ENCODE measurements at places on chromosomes 7 and 10. TPM values are rescaled to one million over a fixed set of nuclear protein-coding genes. Genes with fewer than 3 reads are reported as not detected.

ADAMTS14 gene
- total RNA-seq, result 2.9 TPM

FOXI2 gene
- not detected for total RNA-seq

SLC13A1 gene
- total RNA-seq, result not detected

DNA sequence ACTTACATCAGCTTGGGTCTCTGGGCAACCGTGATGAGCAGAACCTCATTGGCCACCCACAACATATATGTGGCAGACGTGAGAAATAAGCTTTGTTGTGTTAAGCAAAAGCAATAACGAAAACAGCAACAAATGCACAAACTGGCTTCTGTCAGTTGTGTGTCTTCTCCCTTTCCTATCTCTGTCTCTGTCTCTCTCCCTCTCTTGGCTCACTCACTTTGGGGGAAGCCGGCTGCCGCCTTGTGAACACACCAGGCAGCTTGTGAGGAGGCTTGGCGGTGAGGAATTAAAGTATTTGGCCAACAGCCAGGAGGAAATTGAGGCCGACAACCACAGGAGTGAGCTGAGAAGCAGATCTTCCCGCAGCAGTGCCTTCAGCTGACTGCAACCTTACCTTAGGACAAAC, 21.9 kb upstream of the CDCA7L start:
- no peaks in the 10 kb centered on the region for H3K36me3 ChIP-seq
- H3K4me1 ChIP-seq, result no peaks in the 10 kb centered on the region
- H3K4me3 ChIP-seq, result no peak overlapping the region
- H3K27ac ChIP-seq, result no peak overlapping the region

DNA sequence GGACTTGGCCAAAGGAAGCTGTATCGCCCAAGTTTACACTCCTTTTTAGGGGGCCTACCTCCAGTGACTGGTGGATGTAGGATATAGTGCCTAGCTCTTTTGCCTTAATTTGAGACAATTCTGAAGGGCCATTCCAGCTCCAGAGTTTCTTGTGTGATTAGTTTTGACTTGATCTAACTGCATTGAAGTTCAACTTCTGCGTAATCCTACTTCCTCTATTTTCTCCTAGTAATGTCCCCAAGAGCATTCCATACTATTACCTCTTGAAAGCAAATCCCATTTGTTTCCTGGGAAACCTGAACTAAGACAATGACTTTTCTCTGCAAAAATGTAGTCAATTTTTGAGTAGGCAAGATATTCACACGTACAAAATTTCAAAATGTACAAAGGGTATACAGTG, 4.7 kb upstream of the H2AZ2 start:
- no peaks in the 10 kb centered on the region for H3K4me1 ChIP-seq
- H3K27ac ChIP-seq, result no peak overlapping the region

DNA sequence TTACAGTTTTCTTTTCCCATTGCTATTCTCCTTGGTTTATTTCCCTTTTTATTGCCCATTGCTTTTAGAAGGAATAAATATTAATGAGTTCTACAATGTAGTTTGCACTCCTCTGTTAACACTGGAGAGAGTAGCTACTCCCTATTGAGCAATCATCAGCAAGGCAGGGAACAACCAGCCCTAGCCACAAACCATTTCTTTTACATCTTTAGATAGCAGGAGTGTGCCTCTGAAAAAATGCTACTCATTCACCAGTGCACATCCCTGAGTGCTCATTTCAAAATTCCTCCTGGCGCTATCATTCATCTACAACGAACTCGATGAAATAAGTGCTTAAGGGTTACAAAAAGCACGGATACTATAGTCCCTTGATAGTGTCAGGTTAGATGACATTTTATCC, 252.9 kb downstream of the THSD7A start:
- H3K4me1 ChIP-seq, result no peaks in the 10 kb centered on the region
- no peaks in the 10 kb centered on the region for H3K27me3 ChIP-seq
- no peak overlapping the region for H3K4me3 ChIP-seq
- no peak for DNase-seq

- H3K27ac ChIP-seq, result peak overlapping the region; percentile 51
- DNase-seq, result no peak
- no peak overlapping the region for H3K4me3 ChIP-seq
- no peaks in the 10 kb centered on the region for H3K36me3 ChIP-seq
- H3K4me1 ChIP-seq, result peaks cover 24% of the 10 kb centered on the region
Observed at GRCh38 chr10:70510904-70511303, 32.3 kb downstream of the PALD1 start.

DNA sequence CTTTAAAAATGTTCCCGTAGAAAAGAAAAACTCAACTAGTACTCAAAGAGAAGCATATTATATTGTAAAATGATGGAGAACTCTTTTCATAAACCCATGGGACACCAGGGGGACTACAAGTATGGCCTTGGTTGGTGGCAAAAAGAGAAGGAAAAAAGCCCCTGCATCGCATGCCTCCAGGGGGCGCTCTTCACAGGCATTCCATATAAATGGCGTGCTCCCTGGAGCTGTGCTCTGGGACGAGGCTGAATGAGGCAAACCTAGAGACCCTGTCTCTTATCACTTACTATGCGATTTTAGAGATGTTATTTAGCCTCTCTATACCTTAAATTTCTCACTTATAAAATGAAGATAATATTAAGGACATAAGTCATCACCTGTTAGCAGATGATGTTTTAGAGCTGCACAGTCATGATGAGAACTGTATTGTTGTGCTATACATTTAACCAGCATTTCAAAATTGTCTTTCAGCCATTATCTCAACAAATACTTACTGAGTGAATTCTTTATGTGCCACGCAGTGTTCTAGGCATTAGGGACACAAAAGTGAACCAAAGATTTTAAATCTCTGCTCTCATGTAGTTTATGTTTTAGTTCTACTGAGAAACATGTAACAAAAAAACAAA, 105.8 kb downstream of the ARHGAP21 start:
- no peak overlapping the region for H3K27ac ChIP-seq
- peaks cover 3% of the 10 kb centered on the region for H3K36me3 ChIP-seq
- no peak overlapping the region for H3K4me3 ChIP-seq
- DNase-seq, result no peak
- no peaks in the 10 kb centered on the region for H3K27me3 ChIP-seq

DNA sequence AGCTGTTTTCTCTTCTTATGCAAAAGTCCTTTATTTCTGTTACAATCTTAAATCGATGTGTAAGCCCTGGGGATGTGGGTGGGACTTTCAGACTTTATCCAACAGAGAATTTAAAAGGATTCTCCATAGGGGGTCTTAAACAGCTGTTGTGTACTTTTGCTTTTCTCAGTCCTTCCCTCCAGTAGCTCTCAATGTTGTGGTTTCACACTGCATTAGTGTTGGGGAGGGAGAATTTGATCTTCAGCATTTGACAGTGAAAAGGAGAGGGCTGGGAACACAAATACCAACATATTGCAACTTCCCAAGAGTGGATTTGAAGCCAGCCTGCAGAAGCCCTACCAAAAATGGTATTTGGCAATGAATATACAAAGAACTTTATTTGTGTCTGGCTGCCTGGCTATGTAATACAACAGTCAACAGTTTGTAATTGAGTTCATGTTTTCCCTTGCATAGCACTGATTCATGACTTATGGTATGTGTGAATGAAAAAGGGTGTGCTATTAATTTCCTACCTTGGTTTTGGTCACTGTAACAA, 80.1 kb upstream of the CAPZA2 start:
- H3K4me1 ChIP-seq, result peaks cover 11% of the 10 kb centered on the region
- H3K4me3 ChIP-seq, result no peak overlapping the region
- no peaks in the 10 kb centered on the region for H3K27me3 ChIP-seq
- H3K36me3 ChIP-seq, result no peaks in the 10 kb centered on the region
- peak; percentile 67 for DNase-seq

DNA sequence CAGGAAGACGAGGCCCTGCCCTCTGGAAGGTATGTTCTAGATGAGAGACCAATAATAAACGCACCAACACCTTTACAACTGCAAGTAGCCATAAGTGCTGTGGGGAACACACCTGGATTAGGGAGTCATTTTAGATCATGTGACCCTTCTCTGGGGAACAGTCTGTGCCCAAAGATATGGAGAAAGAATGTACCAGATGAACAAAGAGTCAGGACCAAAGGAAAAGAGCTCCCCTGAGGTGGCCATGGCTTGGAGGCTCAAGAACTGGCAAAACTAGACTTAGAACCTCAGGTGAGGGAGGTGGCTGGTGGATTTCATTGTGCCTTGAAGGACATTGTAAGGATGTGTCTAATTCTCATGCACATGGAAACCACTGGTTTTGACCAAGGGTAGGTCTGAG, 10.3 kb upstream of the EN2 start:
- H3K4me1 ChIP-seq, result no peaks in the 10 kb centered on the region
- H3K4me3 ChIP-seq, result no peak overlapping the region
- H3K36me3 ChIP-seq, result no peaks in the 10 kb centered on the region
- peaks cover 58% of the 10 kb centered on the region for H3K27me3 ChIP-seq

DNA sequence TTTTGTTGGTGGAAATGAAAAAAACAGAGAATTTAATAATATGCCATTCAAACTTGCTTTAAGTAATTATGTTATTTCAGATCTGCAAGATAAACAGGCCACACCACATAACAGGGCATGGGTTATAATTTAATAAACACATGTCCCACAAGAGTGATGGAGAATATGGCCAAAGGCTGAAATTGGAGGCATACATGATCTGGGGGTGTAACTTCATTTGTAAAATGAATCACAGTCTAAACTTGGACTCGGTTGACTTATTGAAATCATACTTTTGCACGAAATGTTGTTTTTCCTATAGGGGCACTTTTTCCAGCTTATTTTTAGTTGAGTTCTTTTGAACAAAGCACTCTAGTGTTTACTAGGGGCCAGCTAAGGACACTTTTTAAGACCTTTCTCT, 151.6 kb downstream of the TMEM26 start:
- H3K36me3 ChIP-seq, result no peaks in the 10 kb centered on the region
- H3K27ac ChIP-seq, result no peak overlapping the region
- H3K27me3 ChIP-seq, result no peaks in the 10 kb centered on the region
- H3K4me3 ChIP-seq, result no peak overlapping the region
- H3K4me1 ChIP-seq, result no peaks in the 10 kb centered on the region
- DNase-seq, result no peak

DNA sequence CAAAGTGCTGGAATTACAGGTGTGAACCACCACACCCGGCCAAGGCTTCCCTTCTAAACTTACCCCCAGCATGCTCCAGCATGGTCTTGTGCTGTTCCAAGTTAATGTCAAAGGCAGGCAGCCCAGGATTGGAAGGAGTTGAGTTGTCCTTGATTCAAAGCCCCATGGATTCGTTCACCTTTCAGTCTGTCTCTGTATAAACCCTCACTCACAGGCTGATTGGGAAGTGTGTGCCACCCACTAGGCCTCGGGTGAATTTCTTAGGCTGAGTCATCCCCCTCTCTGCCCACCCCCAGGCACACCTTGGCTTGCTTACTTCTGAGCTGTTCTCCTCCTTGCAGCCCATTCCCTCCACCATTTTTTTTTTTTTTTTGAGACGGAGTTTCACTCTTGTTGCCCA, 13.3 kb upstream of the PRDX3 start:
- no peak overlapping the region for H3K4me3 ChIP-seq
- DNase-seq, result no peak
- H3K36me3 ChIP-seq, result no peaks in the 10 kb centered on the region
